Upper lobe of left lung (tissue), 6 donors: ENCODE measurements at places on chromosomes 5 and 9. TPM values are rescaled to one million over a fixed set of nuclear protein-coding genes. Genes with fewer than 3 reads are reported as not detected.

The CLK4 gene
- 47.9 TPM for total RNA-seq

- no peaks in the 10 kb centered on the region for H3K4me1 ChIP-seq
- H3K4me3 ChIP-seq = no peak overlapping the region
- H3K27me3 ChIP-seq = no peaks in the 10 kb centered on the region
Measured at GRCh38 chr5:110354311-110354710, 372.2 kb downstream of the TMEM232 start.

GRCh38 chr5:149062371-149063016 is 368 bp downstream of the SH3TC2 start:
- no peak for DNase-seq
- no peaks in the 10 kb centered on the region for H3K27me3 ChIP-seq
- H3K4me3 ChIP-seq = no peak overlapping the region
- H3K36me3 ChIP-seq = no peaks in the 10 kb centered on the region

- DNase-seq = no peak
- no peak overlapping the region for H3K4me3 ChIP-seq
- H3K36me3 ChIP-seq = no peaks in the 10 kb centered on the region
- no peaks in the 10 kb centered on the region for H3K27me3 ChIP-seq
- H3K27ac ChIP-seq = no peak overlapping the region
- H3K4me1 ChIP-seq = no peaks in the 10 kb centered on the region
Measured at GRCh38 chr9:12956805-12957204, 182.0 kb downstream of the LURAP1L start.

GRCh38 chr5:151587796-151588555 is 3.2 kb downstream of the FAT2 start:
- H3K4me3 ChIP-seq = no peak overlapping the region
- no peak for DNase-seq
- no peak overlapping the region for H3K27ac ChIP-seq
- H3K27me3 ChIP-seq = no peaks in the 10 kb centered on the region

GRCh38 chr5:148780711-148781110 is 45.7 kb upstream of the ADRB2 start:
- DNase-seq = no peak
- no peaks in the 10 kb centered on the region for H3K4me1 ChIP-seq
- H3K27me3 ChIP-seq = no peaks in the 10 kb centered on the region
- H3K4me3 ChIP-seq = no peak overlapping the region
- no peaks in the 10 kb centered on the region for H3K36me3 ChIP-seq

DNA sequence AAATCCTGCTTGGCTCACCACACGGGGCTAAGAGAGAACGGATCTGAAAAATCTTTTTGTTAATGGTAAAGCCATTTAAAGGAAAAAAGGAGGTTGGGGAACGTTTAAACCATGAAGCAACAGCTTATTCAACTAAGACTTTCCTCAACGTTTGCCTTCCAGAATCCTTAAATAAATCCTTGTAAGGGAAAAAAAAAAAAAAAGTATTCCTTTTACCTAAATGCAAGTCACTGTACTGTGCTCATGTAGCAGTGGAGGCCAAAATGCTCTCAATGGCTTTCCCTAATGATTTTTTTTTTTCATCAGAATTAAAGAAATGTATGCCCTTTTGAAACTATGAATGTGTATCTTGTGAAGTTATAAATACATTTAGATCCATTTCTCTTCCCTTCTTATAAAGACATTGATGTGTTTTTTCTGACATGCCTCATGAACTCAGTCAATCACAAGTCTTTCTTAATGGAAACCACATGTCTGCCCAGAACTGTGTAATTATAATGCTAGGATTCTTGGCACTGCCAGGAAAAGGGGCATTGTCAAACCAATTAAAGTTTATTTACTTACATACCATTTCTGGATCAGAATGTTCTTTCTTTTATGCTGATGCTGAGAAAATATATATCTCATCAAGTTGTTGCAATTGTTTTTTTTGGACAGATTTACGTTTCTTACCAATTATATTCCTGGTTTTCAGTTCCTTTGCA is 107.5 kb downstream of the EBF1 start:
- DNase-seq = no peak
- no peak overlapping the region for H3K4me3 ChIP-seq
- H3K27ac ChIP-seq = no peak overlapping the region
- H3K27me3 ChIP-seq = no peaks in the 10 kb centered on the region

The KIF24 gene
- 3.1 TPM for total RNA-seq

The GPR150 gene
- total RNA-seq = not detected

- H3K27ac ChIP-seq = no peak overlapping the region
- DNase-seq = no peak
- H3K36me3 ChIP-seq = no peaks in the 10 kb centered on the region
- no peaks in the 10 kb centered on the region for H3K27me3 ChIP-seq
- no peaks in the 10 kb centered on the region for H3K4me1 ChIP-seq
- no peak overlapping the region for H3K4me3 ChIP-seq
Measured at GRCh38 chr5:26572480-26572879, 465.9 kb downstream of the CDH9 start.

DNA sequence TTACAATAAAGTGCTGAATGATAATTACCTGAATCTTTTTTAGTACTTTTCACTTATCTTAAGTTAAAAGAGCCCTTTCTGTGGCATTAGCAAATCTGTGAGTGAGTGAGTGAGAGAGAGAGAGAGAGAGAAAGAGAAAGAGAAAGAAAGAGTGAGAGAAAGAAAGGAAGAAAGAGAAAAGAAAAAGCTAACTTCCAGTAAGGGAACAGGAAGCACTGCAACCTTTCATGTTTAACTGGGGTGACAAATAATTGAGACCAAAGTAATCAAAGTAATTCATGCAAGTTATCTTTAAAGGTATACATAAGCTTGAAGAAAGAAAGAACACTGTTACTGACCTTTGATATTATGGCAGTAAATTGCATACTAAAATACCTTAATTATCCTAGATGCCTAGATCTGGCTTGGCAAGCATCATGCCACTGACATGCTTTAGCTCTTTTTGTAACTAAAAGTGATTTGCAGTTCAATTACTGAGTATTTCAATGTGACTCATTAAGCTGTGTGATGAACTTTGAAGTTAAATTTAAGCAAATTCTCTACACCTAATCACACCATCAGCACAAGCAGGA is 21.7 kb downstream of the FEM1C start:
- no peak overlapping the region for H3K4me3 ChIP-seq
- H3K4me1 ChIP-seq = peaks cover 10% of the 10 kb centered on the region
- no peak for DNase-seq
- H3K27ac ChIP-seq = no peak overlapping the region
- H3K27me3 ChIP-seq = no peaks in the 10 kb centered on the region

The CFAP90 gene
- 0.54 TPM for total RNA-seq
